HEK293T (cell line): ENCODE measurements at places on chromosomes 3 and 15.

- no peak for DNase-seq
These were observed 12.4 kb upstream of the AEN start for GRCh38 chr15:88608607-88609181.

- no peak for DNase-seq
These were observed 73.4 kb downstream of the CCK start for GRCh38 chr3:42192334-42193200.

GRCh38 chr15:84914909-84915605, 30.6 kb downstream of the SLC28A1 start:
- peak; percentile 74 for DNase-seq

GRCh38 chr3:111542611-111543300, 759 bp downstream of the CD96 start:
- no peak for DNase-seq

GRCh38 chr15:82917249-82917648, 35.3 kb downstream of the HOMER2 start:
- no peak for DNase-seq

DNA sequence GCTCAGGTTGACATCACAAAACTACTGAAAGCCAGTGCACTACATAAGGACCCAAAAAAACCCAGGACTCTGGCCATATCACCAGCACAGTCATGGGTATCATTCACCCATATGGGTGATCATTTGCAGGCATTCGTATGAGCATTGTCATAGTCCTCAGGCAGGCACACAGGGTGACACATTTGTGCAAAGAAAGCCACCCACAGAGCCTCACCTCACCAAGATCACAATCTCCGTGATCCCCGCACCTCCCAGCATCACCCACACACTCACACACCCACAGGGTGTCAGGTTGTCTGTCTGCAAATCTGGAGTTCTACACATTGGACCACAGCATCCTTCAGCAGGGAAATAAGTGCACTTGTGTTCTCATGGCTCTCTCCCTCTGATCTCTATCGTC, 166.0 kb upstream of the LPP start:
- DNase-seq: no peak

DNA sequence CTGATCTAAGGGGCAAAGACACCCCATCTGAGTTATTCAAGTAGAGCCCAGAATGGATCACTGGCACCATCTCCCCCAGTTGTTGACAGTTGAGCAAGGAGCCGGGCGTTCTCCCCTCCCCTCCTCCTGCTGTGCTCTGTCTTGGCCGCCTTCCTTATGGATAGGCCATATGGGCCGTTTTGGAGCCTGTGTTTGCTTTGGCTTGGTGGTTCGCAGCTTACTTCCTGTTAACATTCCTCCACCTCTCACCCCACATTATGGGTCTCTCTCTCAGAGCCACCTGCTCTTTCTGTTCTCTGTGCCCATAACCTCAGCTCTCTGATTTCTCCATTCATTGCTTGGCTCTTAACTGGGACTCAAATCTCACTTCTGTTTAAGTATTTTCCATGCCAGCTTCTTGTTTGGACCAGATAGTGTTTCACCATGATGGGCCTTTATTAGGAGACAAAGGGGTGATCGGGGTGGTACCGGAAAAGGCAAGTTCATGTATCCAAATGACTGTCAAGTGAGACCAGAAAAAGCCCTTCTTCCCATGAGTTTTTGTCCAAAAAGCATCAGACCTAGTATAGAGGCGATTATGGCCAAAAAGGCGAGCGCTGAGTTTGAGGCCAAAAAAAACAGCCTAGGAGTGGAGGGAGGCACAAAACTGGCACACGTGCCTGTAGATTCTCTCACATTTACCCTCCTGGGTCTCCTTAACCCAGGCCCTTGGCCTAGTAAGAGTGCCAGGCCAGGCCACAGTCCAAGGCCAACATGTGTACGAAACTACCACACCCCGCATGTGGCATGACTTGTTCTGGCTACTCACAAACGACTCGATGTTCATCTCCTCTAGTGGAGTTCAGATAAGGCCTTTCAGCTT, 62.6 kb downstream of the DUT start:
- DNase-seq: no peak

- DNase-seq: no peak
These were observed 68.6 kb upstream of the FAM174B start for GRCh38 chr15:92724144-92724543.

DNA sequence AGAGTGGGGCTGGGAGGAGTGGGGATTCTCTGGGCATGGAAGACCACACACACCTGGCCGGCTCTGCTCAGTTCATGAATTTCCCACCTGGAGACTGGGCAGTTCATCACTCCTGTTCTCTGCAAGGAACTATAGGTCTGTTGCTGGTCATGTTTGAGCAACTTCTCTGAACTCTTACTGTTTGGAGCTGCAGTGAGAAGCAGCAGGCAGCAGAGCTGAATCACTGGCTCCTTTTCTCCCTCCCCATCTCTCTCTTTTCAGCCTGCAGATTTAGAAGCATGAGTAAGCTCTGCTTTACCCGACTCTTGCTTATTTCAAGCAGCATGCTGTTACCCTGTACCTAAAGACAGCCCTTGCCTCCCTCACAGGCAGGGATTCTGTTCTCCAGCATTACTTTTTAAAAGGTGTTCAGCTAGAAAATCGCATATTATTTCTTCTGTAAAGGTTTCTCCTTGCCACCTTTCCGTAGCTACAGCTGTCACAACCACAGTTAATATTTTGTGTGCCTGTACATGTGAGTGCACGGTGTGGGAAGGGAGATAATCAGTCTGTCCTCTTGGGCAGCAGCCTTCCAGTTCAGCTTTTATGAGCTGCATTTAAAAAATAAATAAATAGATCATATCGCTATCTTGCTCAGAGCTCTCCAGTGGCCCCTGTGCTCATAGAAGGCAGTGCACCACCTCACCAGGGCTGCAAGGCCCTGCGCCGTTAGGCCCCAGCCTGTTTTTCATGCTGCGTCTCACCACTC, 131.6 kb downstream of the CHCHD6 start:
- peak; percentile 68 for DNase-seq
